ENCODE measurements at places on chromosomes 16 and 17. TPM values are rescaled to one million over a fixed set of nuclear protein-coding genes. Genes with fewer than 3 reads are reported as not detected.

Gene TBX2
- total RNA-seq: 9.2 TPM

DNA sequence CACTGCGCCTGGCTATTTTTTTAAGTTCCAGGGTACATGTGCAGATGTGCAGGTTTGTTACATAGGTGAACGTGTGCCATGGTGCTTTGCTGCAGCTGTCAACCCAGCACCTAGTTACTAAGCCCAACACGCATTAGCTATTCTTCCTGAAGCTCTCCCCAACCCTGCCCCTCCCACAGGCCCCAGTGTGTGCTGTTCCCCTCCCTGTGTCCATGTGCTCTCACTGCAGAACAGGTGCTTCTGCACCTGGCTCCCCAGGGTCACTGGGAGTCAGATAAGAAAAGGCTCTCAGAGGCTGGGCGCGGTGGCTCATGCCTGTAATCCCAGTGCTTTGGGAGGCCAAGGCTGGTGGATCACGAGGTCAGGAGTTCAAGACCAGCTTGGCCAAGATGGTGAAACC, 6.2 kb downstream of the HASPIN start:
- no peak for DNase-seq

DNA sequence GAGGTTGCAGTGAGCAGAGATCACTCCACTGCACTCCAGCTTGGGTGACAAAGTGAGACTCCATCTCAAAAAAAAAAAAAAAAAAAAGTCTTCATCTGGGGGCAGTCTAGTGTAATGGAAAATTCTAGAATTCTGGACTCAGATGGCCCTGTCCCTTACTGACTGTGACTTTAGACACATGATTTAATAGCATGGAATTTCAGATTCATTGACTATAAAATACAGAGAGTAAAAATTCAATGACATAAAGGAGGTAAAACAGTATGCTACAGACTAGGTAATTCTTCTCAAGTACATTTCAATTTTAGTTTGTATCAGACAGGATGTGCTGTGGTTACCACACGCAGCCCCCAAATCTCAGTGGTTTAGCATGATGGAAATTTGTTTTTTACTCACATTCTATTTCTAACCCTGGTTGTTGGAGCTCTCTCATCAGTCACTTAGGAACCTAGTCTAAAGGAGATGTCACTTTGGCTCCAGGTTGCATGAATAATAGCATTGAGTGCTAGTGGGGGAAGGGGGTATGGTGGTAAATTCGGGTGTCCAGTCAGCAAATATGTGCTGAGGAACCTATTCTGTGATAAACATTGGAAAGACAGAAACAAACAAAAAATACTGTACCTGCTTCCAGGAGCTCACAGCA, 444.0 kb downstream of the XYLT1 start:
- no peak for DNase-seq

GRCh38 chr16:12210925-12211869, 234.7 kb downstream of the SNX29 start:
- DNase-seq: no peak

DNA sequence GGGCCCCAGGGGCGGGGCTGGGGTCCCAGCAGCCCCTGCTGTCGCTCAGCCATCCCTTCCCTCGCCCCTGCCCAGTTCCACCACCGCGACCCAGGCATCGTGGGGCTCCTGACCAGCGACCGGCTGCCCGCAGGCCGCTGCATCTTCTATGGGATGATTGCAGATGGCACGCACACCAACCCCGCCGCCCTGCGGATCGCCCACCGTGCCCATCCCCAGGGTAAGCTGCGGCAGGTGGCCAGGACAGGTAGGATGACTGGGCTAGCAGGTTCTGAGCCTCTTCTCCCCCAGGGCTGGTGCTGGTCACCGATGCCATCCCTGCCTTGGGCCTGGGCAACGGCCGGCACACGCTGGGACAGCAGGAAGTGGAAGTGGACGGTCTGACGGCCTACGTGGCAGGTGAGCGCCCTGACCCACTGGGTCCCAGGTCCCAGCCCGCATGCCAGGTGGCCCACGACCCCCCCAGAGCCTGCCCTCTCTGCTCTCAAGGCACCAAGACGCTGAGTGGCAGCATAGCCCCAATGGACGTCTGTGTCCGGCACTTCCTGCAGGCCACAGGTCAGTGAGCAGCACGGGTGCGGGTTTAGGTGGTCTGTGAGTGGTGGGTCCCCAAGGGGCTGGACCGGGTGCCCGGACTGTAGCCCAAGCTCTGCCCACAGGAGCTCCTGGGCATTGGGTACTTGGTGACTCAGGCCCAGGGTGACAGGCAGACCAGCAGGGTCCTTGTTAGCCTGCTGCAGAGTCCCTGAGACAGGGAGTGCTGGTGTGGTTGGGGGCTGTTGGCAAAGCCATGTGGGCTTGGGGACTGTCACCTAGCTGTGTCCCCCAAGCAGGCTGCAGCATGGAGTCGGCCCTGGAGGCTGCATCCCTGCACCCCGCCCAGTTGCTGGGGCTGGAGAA, 2.8 kb downstream of the CEMP1 start:
- DNase-seq: no peak

All from muscle of leg (tissue), 16 donors.